T-helper 2 cell treated with Interferon-gamma antibody and Interleukin-4, amounts not matched to agents 5 μg/mL and 100 μg/mL, for 36 hours (primary cell): ENCODE measurements at places on chromosomes 5 and 9.

- H3K27ac ChIP-seq, result no peak overlapping the region
- peaks cover 24% of the 10 kb centered on the region for H3K27me3 ChIP-seq
Observed at GRCh38 chr9:89623925-89624420, 19.2 kb downstream of the GADD45G start.

DNA sequence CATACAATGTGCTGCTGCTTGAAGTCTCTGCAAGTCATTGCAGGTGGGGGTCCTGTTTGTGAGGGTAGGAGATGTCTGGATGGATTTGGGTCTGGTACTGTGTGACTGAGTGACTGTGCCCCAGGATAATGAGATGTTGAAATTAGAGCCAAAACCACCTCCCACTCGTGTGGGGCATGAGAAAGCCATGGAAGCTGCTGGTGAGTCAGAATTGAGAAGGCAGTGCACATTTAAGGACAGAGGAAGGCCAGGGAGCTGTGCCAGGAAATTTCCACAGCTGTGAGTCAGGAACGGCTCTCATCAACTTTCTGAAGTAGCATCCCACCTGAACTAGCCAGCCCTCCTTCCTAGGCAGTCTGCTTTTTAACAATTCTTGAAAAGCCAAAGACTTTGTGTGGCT lies 229.8 kb downstream of the DRD1 start:
- no peaks in the 10 kb centered on the region for H3K36me3 ChIP-seq
- H3K4me1 ChIP-seq, result no peaks in the 10 kb centered on the region
- no peaks in the 10 kb centered on the region for H3K27me3 ChIP-seq
- H3K4me3 ChIP-seq, result no peak overlapping the region
- no peak for DNase-seq

DNA sequence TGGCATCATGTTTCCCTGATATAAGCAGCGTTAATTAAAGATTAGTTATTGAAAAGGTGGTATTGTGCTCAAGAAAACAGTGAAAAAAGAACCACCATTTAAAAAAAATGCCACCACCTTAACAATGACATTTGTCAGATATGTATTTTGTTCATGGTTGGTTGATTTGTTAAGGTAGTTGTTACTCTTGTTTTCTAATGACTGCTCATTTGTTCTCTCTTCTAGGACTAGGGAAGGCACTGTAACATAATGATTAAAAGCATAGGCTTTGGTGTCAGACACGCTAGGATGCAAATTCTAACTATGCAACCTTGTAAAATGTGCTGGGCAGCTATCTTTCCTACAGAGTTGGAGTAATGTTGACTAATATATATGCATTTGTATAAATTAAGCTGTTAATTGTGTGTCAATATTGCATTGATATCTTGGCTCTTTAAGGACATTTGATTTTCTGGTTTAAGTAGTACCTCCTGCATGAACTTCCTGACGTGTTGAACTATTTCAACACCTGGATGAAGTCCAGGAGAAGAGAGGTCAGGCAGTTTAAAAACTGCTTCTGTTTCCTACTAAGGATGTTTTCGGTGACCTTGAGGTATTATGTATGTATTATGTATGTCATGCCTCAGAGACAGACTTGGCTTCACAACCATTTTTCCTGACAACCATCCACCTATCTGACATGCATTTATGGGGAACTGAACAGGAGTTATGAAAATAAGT lies 77.8 kb downstream of the MUSK start:
- H3K36me3 ChIP-seq, result no peaks in the 10 kb centered on the region
- no peaks in the 10 kb centered on the region for H3K27me3 ChIP-seq
- no peaks in the 10 kb centered on the region for H3K4me1 ChIP-seq
- DNase-seq, result no peak
- no peak overlapping the region for H3K27ac ChIP-seq

DNA sequence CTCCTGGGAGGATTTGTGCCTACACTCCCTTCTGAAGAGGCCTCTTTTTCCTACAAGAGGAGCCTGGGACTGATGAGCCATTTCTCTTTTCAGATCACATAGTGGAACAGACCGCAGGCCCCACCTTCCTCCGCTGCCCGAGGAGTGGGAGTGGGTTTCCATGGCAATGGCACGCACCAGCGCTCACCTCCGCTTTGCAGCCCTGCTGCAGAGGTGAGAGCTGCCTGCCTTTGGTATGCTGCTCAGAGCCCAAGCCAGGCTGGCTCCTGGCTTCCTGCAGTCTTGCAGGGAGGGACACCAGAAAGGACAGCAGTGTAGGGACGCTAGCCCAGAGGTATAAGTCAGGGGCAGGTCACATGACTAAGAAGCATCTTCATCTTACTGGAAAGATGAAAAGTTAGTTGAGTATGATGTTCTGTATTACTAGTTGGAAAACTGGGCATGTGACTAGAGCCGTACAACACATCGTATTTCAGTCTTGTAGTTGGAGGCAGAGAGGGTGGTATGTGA lies 12.4 kb downstream of the PTTG1 start:
- H3K4me1 ChIP-seq, result peaks cover 9% of the 10 kb centered on the region
- H3K27me3 ChIP-seq, result peaks cover 2% of the 10 kb centered on the region
- no peak for DNase-seq
- H3K36me3 ChIP-seq, result peaks cover 12% of the 10 kb centered on the region

GRCh38 chr5:124333298-124333979 lies 413.0 kb downstream of the ZNF608 start:
- no peak overlapping the region for H3K27ac ChIP-seq
- H3K4me1 ChIP-seq, result no peaks in the 10 kb centered on the region
- H3K36me3 ChIP-seq, result no peaks in the 10 kb centered on the region
- H3K4me3 ChIP-seq, result no peak overlapping the region
- no peaks in the 10 kb centered on the region for H3K27me3 ChIP-seq

GRCh38 chr9:131517761-131518190 lies 13.3 kb downstream of the UCK1 start:
- H3K4me1 ChIP-seq, result no peaks in the 10 kb centered on the region
- H3K36me3 ChIP-seq, result peaks cover 45% of the 10 kb centered on the region
- DNase-seq, result no peak
- no peaks in the 10 kb centered on the region for H3K27me3 ChIP-seq
- H3K4me3 ChIP-seq, result no peak overlapping the region
- no peak overlapping the region for H3K27ac ChIP-seq
